Glomerular endothelial cell (primary cell): ENCODE measurements at places on chromosomes 12 and 14.

GRCh38 chr12:117329756-117330155 lies 31.7 kb downstream of the NOS1 start:
- DNase-seq, result no peak

- no peak for DNase-seq
These were observed 5.5 kb upstream of the HVCN1 start for GRCh38 chr12:110694330-110694901.

DNA sequence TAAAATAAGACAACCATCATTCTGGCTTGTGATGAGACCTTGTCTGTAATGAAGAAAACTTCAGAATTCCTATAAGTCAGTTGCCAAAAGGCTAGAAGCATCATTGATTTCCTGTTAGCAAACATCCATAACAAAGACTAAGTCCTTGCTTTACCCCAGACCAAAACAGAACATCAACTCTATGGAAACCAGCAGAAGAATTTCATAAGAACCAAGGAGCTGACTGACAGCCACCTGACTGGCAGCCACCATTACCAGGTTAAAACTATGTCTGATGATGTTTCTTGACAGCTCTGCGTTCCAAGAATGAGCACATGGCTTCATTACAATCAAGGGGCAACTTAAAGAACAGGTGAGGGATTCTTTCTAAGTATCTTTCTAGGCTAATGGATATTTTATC lies 29.3 kb downstream of the HECTD4 start:
- DNase-seq, result no peak

- DNase-seq, result peak; percentile 5
These were observed 57.1 kb downstream of the ATG14 start for GRCh38 chr14:55354500-55354899.

DNA sequence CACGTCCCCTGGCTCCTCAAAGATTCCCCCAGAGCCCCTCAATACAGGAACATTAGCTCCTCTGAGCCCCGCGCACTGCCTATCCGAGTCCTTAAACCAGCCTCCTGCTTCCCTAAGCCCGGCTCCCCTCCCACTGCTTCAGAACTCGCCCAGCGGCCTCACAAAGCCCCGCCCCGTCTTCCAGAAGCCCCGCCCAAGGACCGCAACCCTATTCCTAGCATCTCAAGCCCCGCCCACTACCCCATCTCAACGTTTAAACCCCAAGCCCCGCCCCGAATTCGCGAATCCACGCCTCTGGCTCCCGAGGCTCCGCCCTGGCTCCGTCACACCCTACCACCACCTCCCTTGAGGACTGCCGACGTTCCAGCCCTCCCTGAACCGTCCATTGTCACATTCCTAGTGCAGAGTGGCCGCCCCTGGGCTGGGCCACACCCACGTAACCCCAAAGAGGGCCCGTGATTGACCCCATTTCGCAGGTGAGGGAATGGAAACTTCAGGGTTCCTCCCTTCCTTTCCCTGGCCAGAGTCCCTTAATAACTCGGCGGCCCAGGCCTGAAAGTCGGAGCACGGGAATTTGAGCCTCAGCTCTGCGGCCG lies 646 bp upstream of the CORO1C start:
- DNase-seq, result peak; percentile 89

GRCh38 chr12:6852651-6853354 lies 853 bp downstream of the USP5 start:
- DNase-seq, result no peak

DNA sequence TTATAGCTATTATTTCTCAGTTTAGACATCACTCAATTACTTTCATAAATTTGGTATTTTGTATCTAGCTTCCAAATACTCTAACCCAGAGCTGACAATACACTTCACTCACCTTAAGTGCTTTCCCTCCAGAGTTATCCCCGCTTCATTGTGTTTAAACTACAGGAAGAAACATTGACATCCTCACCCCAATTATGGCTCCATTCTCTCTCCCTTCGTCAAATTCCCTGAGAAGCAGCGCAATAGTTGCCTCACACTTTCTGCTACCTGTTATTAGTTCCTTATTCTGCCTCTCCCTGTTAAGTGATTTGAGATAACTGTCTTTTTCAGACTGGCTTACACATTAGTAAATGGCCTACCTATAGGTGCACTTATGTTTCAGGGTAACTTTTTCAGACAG lies 69.4 kb upstream of the AMIGO2 start:
- no peak for DNase-seq

GRCh38 chr12:107760809-107761501 lies at the start of gene PRDM4:
PRDM4 (minus strand) TSS chr12:107761137; CDS start chr12:107760515, 622 bp downstream.
- DNase-seq, result peak; percentile 47

DNA sequence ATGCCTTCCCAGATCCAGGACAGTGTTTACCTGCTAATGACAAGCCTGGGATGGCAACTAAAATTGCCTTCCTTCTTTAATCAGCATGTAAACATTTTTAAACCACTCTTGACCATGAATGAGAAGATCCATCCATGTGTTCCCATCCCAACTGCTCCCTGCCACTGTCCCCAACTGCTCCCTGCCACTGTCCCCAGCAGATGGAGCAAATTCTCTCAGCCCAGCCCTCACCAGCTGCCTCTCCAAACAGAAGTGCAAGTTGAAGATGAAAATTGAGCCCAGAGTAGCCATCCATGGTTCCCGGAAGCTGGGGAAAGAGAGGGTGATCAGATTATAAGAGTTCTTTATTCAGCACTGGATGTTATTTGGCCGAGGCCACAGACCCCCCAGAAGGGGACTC lies 133.1 kb downstream of the SLC15A4 start:
- no peak for DNase-seq

- no peak for DNase-seq
These were observed 69.9 kb downstream of the SERPINA3 start for GRCh38 chr14:94682061-94682516.

DNA sequence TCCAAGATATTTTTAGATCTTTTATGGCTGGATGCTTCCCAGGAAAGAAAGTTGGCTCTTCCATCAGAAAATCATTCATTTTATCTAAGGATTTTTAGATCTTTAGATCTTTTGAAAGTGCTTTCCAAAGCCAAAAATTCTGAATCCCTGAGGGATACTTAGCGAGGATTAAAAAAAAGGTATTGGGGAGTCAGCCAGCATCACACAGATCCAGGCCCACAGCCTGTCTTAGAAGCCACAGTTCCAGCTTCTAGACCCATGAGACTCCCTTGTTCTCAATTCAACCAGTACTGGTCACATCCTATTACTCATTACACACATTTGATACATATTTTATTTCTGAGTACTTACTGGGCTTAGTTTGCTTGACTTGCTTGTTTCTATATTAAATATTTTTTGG lies 49.9 kb downstream of the TSPAN8 start:
- no peak for DNase-seq

- DNase-seq, result no peak
These were observed 33.5 kb downstream of the DYRK2 start for GRCh38 chr12:67681941-67682620.

DNA sequence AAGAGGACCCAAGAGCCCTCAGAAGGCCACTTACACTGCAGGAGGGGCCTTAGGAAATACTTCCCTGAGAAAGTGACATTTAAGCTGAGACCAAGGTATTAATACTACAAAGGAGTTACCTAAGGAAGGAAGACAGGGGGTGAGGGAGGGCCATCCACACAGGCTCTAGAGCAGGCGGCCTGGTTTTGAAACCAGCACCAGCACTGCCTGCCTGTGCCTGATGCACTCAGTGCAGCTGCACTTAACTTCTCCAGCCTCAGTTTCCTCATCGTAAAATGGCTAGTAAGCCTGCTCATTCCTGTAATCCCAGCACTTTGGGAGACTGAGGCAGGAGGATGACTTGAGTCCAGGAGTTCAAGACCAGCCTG lies 45.5 kb upstream of the PLEKHG6 start:
- DNase-seq, result no peak

DNA sequence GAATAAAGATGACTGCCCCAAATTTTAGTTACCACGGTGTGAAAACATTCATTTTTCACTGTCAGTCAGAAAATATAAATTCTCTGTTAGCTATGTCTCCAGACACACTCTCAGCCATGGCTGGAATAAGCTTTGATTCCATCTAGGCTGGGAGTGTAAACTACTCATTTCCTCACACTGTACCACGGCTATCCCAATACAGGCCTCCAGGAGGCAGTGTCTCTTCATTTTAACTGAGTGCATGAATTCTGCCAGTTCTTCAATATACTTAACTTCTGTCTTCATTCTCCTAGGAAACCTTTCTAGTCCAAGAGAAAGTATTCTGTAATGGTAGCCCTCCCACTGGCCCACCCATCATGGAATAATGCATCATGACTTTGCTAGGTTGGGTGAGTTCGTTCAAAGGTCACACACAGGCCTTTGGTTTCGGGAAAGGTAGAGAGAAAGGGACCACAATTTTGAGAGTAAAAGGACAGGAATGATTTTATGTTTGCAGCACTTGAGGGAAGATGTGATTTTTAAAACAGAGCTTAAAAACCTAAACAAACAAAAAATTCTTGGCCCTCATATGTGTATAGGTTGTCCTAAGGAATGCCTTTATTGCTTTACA lies 381.1 kb downstream of the SEC23A start:
- peak; percentile 62 for DNase-seq

GRCh38 chr12:31773223-31773750 lies 44.5 kb upstream of the AMN1 start:
- DNase-seq, result no peak

GRCh38 chr12:51848841-51849735 lies 570 bp upstream of the FIGNL2 start:
- DNase-seq, result no peak

GRCh38 chr14:26730929-26731618 lies 133.2 kb upstream of the NOVA1 start:
- DNase-seq, result no peak

- no peak for DNase-seq
These were observed 13.5 kb upstream of the SLC15A5 start for GRCh38 chr12:16291032-16291431.

- DNase-seq, result no peak
These were observed 50.1 kb downstream of the TMEM132C start for GRCh38 chr12:128316973-128317526.

DNA sequence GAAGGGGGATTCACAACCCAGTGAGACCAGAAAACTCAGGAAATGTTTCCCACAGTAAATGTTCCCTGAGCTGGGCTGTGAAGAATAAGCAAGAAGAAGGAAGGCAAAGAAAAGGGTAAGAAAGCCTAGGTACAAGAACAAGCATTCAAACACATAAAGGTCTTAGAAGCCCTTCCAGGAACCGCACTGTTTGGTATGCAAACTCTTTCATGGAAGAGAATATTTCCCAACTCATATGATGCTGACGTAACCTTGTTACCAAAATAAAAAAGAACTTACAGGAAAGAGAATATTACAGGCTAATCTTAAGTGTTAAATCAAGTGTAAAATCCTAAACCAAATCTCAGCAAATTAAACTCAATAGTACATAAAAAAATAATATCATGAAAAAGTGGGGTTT lies 23.6 kb downstream of the MED6 start:
- DNase-seq, result no peak
